ENCODE measurements at places on chromosomes 12 and 14.

DNA sequence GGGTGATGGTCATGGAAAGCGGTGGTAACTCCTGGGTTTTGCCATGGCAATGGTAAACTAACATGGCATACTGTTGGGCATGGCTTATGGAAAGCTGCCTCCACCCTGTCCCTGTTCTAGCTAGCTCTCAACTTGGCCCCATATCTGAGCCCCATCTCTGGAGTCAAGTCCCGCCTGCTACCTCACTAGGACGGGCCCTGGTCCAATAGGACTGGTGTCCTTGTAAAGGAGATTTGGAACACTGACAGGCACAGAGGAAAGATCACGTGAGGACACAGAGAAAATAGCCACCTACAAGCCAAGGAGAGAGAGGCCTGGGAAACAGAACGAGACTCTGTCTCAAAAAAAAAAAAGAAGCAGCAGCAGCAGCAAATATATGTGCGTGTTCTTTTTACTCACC, 59.8 kb downstream of the RNFT2 start:
- DNase-seq, result no peak

DNA sequence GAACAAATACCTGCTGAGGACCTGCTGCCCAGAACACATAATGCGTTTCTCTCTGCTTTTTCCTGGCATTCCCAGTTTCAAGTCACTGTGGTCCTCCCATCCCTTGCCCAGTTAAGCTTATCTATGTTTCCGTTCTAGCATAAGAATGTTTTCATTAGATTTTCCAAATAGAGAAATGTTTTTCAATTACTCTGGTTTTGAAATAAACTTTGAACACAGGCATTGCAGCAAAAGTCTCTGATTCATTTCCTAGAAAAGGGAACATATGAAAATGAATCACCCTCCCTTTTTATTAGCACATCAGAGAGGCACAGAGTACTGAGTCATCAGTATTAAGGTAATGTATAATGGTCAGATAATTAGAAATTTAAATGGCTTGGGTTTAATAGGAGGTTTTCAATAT, 201.1 kb upstream of the TMEM260 start:
- DNase-seq, result no peak

DNA sequence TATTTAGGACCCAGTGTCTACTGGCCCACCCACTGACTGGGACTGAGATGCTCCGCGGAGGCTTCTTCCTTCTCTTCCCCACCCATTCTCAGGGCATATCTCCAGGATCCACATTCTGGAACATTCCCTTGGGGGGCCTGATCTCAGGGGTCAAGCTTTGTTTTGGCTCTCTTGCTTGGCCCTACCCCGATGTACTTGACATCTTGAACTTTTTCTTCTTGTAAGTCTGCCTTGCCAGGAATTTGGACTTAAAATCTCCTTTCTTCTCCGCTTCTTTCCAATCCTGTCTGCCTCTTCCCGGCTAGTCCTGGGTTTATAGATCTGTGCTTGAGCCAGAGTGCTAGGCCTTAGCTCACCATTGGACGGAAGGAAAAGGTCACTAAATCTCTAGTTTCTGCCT, 22.1 kb downstream of the DACT1 start:
- no peak for DNase-seq

GRCh38 chr12:86663173-86663572, 407.0 kb upstream of the MGAT4C start:
- DNase-seq, result no peak

DNA sequence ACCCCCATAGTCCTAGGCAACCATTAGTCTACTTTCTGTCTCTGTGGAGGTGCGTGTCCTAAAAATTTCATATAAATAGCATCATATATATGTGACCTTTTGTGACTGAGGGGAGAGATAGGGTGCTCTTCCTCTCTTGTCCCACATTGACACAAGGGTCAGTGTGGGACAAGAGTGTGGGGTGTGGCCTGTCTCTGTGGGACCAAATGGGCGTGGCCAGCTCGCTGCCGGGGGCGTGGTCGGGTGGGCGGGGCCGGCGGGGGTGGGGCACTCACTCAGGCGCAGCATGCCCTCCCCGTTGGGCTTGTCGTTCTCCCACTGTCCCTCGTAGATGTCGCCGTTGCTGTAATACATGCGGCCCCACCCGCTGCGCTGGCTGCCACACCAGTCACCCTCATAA, 15.5 kb downstream of the MORN3 start:
- DNase-seq, result no peak

GRCh38 chr12:30610718-30611117, 85.0 kb downstream of the IPO8 start:
- DNase-seq, result no peak

DNA sequence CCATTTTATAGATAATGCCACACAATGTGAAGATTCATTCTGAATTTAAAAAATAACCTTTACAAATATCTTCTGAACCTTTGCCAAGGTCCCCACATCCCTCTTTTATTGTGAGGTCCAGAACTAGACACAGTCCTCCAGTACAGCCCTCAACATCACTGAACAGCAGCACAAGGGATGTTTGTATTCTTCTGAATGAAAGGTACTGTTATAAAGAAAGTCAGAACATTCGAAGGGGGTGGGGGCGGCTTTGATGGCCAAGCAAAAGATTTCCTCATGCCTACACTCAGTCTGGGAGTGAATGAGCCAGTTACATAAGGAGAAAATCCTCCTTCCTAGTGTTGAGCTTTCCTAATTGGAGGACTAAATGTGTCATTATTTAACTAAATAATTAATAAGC, 77.3 kb downstream of the PPM1A start:
- DNase-seq, result no peak

- no peak for DNase-seq
Observed at GRCh38 chr12:30134229-30134628, 350.5 kb upstream of the TMTC1 start.

DNA sequence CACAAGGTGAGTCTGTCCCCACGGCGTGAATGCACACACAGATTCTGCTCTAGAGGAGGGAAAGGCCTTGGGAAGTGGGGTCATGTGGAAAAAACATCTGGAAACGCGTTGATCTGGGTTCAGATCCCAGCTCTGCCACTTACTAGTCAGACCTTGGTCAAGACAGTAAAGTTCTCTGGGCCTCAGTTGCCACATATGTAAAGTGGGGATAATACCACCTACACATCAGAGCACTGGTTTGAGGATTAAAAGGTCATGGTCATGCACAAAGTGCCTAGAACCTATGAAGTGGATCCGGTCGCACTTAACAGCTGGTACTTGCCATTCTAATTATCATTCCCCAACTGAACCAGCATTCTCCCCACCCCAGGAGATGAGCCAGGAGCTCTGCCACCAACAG, 4.7 kb downstream of the PLEKHG6 start:
- no peak for DNase-seq

- no peak for DNase-seq
Observed at GRCh38 chr14:69153873-69154270, 953 bp upstream of the DCAF5 start.

- no peak for DNase-seq
Observed at GRCh38 chr14:103727313-103727980, 11.8 kb downstream of the ZFYVE21 start.

DNA sequence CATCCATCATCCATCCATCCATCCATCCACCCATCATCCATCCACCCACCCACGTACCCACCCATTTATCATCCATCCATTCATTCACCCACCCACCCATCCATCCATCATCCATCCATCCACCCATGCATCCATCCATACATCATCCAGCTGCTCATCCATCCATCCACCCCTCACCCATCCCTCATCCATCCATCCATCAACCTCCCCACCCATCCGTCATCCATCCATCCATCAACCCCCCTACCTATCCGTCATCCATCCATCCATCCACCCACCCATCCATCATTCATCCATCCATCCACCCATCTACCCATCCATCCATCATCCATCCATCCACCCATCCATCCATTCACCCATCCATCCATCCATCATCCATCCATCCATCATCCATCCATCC, 306.2 kb upstream of the SFSWAP start:
- DNase-seq, result no peak

DNA sequence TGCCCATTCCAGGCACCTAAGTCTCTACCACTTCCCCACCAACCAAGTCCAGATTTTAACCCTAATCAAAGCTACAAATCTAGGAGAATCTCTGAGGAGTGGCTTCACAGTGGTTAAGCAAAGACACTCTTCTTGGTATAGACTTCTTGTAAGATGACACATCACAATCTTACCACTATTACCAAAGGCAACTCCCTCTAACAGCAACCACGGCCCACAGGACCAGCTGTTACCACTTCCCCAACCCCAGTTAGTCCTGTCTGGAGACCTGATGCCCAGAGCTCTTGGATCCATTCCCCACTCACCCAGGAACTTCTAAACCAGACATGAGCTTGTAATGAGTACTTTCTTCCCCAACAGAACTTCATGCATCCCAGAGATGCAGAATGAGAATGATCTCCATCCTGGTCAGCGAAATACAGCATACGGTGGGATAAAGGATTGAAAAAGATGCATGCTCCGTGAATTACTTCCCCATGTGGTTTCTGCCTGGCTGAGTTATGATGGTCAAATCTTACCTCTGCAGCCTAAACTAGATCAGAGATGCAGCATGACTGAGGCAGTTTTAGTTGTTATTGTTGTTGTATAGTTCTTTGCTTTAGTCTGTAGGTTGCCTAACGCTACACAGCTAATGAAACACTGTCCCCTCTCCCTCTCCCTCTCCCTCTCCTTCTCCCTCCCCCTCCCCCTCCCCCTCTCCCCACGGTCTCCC, 87.7 kb upstream of the FOXN3 start:
- DNase-seq, result no peak

GRCh38 chr12:93040367-93040766, 111.3 kb upstream of the EEA1 start:
- DNase-seq, result no peak

- DNase-seq, result no peak
Observed at GRCh38 chr12:122028905-122029560, 7.3 kb downstream of the BCL7A start.

DNA sequence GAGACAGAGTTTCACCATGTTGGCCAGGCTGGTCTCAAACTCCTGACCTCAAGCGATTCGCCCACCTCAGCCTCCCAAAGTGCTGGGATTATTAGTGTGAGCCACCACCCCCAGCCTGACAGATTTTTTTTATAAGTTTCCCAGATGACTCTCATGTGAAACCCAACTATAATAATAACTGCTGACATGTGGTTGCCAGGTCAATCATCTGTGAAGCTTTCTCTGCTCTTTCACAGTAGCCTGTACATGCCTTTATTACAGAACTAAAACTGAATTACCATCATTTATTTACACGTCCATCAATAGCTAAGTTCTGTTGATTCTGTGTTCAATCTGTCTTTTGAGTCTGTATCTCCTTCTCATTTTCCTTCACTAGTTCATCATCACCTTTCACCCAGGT, 218.5 kb downstream of the RPS29 start:
- no peak for DNase-seq

- DNase-seq, result no peak
Observed at GRCh38 chr12:114403690-114404066, 2.3 kb downstream of the TBX5 start.

- no peak for DNase-seq
Observed at GRCh38 chr14:68950111-68950510, 29.0 kb downstream of the ACTN1 start.

DNA sequence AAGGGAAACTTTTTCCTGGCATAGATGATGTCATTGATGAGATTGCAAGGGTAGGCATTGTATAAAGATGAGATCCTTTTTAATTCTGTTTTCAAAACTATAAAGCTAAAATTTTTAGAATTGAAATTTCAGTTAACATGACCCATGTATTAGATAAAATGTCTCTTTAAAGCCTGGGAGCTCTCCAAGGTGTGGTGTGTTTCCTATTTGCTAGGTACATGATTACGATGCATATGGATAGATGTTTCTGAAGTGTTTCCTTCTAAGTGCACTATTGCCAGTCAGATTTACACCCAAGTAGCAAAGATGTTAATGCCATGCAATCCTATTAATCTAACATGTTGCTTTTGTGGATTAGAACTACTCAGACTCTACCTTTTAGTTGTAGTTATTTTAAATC, 834.7 kb downstream of the DIO2 start:
- DNase-seq, result no peak

DNA sequence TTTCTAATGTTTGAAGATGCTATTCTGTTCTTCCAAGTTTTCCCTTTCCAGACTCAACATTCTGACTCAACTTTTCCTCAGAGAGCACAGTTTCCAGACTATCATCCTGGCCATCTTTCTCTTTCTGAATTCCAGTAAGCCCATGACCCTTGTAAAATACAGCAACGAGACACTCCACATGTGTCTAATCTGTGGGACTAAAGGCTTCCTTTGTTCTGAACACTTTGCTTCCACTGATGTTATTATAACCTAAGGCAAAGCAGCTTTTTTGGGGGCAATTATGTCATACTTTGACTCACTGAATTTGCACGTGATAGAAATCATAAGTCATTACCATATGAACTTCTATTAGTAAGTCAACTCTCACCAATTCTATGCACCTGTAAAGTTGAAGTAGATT, 6.3 kb upstream of the ART4 start:
- no peak for DNase-seq

GRCh38 chr12:108792361-108793292, 61.3 kb upstream of the CORO1C start:
- no peak for DNase-seq

DNA sequence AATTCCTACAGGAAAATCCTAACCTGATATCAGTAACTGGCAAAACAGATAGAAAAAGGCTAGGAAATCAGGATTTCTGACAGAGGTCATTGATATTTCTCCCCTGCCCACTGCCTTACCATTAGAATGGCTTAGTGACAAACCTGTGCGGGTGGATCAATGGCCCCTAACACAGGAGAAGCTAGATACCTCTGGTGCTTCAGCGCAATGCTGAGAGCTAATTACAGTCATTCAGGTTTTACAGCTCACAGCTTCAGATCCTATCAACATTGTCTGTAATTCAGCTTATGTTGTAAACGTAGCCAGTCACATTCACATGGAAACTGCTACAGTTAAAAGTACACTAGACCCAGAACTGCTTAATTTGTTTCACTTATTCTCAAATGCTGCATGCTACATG, 17.4 kb upstream of the SLC10A1 start:
- DNase-seq, result no peak

- DNase-seq, result no peak
Observed at GRCh38 chr14:90354551-90355298, 23.0 kb upstream of the NRDE2 start.

GRCh38 chr12:77120156-77121085, 55.1 kb upstream of the E2F7 start:
- no peak for DNase-seq

GRCh38 chr14:50062438-50063085, 53.8 kb downstream of the VCPKMT start:
- DNase-seq, result peak; percentile 85

DNA sequence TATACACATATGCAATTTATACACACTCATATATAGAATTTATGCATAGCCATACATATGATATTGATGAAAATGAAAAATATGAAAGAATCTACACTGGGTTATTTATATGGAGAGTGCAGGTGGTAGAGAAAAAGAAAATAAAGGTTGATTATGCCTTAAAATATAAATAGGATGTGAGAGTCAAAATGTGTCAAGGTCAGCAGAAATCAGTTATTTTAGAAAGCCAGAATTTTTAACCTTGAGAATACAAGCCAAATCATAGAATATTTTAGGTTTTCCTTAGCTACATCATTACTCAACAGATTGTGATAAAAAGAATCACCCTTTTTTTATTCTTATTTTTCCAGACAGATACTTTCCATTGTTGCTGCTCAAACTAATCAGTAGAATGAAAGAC, 146.2 kb downstream of the SLC6A15 start:
- DNase-seq, result no peak

Measured in central memory CD4-positive, alpha-beta T cell (primary cell).